ENCODE measurements at places on chromosomes 16 and 17.
A peak's percentile ranks its signal among the peaks of the same experiment; 100 is the strongest.

DNA sequence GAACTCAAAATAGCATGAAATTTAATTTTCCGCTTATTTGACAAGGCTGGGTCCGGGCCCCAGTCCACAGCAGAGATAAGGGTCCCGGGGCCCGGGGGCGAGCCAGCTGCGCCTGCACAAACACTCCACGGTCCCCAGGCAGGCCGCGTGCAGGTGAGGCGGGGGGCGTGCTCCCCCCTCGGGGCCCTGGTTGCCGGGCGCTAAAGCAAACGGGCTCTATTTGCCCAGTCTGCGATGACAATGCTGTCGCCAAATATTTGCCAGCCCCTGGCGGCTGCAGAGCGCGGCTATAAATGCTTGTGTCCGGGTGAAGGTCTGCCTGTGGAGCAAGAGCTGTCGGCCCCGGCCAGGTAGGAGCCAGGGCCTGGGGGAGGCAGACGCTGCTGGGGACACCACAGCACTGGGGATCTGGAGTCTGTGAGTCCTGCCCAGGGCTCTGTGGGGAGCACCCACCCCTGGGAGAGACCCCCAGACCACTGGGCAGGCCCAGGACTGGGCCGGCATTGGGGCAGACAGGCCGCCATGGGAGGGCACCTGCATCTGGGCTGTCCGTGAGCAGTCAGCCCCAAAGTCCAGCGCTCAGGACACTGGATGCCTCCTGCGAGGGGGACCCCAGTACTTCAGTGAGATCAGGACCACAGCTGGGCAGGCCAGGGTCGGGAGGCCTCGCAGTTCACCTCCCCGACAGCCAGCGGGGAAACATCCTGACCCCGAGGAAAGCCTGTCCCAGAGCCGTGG lies at the start of gene PERCC1:
Gene PERCC1 (plus strand): TSS at position 320 of the 738 bp plus-strand sequence. CDS start 1,516 bp downstream, outside the sequence.
- DNase-seq, result peak; percentile 75

GRCh38 chr17:39364236-39365025 lies 37.0 kb downstream of the FBXL20 start:
- no peak for DNase-seq

DNA sequence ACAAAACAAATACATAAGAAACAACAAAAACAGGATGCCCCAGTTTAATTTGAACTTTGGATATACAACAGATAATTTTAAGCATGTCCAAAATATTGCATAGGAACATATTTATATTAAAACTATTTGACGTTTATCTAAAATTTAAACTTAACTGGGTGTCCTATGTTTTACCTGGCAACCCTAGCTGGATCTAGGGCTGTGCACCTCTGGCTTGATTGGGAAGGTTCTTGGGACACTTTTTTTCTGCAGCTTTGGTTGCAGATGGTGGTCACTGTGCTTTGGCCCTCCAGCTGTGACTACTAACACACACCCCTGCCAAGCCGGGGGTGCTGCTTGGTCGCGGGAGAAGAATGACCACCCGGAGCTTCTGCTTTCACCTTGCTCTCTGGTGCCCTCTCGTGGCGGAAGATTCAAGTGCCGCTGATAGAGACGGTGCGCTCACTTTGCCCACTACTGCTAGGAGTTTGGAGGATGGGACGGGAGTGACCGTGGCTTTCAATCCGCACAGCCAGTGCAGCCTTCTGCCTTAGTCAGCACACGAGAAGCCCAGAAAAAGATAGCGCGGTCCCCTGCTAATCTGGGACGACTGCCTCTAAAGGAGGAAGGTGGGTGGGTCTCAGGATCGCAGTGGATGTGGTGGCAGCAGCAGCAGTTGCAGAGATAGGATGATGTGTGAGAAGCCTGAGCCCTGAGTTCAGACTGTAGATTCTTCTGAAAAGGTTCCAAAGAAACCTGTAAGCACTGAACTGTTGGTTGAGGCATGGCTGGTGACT lies 6.7 kb downstream of the SPACA3 start:
- DNase-seq, result peak; percentile 57

GRCh38 chr17:72258711-72259110 lies 137.9 kb downstream of the SOX9 start:
- no peak for DNase-seq

DNA sequence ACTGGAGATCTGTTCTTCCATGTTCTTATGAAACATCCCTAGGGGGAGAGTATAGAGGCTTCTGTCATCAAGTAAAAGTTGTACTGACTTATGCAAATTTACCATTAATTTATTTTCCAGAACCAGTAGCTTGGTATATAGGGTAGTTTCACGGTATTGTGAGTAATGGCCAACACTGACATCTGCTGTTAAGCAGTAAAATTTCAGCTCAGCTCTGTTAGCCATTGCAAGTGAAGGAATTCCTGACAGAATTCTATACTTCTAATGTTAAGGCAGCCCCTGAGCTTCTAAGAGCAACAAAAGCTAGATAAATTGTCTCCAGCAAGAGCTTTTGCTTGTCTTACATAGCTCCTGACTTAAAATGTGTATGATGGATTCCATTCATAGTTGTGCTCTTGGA lies 613.5 kb upstream of the C16orf82 start:
- DNase-seq, result no peak

GRCh38 chr17:72665852-72666851 lies 426.3 kb downstream of the SLC39A11 start:
- DNase-seq, result no peak

DNA sequence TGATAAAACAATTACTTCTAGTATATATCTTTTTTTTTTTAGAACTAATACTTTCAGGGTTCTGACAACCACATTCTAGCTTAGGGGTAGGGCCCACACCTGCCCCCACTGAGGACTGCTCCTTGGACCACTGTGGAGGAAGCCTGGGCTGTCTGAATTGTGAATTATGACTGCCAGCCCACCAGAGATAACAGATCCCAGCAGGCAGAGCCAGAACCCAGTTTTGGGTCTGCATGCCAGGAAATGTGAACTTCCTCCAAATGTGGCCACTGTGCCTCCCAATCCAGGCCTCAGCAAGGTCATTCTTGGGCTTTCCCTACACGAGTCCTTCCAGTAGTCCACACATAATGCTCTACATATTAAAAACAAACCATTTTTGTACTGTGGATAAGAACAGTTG lies 15.9 kb downstream of the VEZF1 start:
- no peak for DNase-seq

GRCh38 chr17:20992987-20993862 lies 49.6 kb downstream of the USP22 start:
- DNase-seq, result no peak

GRCh38 chr17:72165867-72166439 lies 45.1 kb downstream of the SOX9 start:
- no peak for DNase-seq

- DNase-seq, result no peak
Measured at GRCh38 chr17:40284085-40284713, 3.5 kb upstream of the CDC6 start.

- no peak for DNase-seq
Measured at GRCh38 chr16:5216441-5217080, 119.0 kb upstream of the EEF2KMT start.

All from NCI-H1092 (cell line).